ENCODE measurements at places on chromosomes 4 and X.

- DNase-seq, result no peak
Observed at GRCh38 chr4:59671037-59671436, 1529.1 kb upstream of the ADGRL3 start.

DNA sequence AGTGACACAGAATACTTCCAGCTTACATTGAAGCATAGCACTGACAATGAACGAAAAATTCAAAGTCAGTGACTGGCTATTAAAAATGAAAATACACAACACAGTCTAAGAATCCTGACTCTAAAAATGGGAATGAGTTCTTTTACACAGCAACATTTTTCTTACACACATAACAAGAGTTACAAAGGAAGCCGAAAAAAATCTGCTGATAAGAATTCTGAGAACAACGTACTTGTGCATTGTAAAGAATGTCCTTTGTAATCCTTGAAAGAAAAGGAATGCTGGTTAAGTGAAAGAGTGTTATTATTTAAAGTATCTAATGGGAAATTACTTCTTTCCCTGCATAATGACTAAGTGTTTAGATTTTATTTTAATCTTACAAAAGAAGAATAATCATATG is 199.4 kb downstream of the PRDM5 start:
- DNase-seq, result no peak

DNA sequence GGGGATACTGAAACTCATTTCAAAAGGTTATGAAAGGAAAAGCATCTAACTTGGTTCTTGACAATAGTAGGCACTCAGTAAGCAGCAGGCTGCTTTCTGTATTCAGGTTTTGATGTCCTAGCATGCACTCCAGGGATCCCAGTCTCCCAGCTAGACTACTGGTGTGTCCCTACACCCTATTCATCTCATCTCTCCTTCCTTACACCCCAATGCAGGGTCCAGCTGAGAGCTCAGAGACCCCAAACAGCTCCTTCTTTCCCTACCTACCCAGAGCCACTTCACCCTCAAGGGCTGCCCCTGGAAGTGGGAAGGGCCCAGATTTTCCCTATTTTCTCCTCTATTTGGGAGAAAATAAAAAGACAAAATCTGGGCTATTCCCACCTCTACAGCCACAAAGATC is 1.6 kb upstream of the EFNB1 start:
- no peak for DNase-seq

GRCh38 chrX:16836371-16836770 is 33.8 kb downstream of the RBBP7 start:
- DNase-seq, result no peak

GRCh38 chr4:151624626-151625565 is 135.9 kb downstream of the GATB start:
- no peak for DNase-seq

DNA sequence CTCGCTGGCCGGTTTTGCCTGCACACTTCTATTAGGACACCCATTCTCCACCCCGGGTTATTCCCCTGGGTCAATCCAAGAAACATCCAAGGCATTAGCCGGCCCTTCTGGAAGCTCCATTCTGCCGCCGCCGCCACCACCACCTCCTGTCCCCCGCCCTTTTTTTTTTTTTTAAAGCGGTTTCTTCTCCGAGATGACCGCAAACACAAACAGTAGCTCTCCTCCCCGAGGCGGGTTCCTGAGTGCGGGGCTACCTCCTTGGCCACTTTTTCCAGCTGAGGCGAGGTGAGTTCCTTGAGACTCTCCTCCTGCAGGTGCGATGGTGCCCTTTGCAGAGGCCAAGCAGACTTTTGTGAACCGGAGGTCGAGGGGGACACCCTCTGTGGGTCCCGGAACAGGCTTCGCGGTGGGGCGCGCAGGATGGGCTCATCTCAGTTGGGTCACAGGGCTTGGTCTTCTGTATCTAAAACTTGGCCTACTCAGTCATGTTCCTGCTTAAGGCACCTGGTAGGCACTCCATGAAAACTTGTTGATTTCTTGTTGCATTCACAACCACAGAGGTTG is 930 bp downstream of the NWD2 start:
- no peak for DNase-seq

DNA sequence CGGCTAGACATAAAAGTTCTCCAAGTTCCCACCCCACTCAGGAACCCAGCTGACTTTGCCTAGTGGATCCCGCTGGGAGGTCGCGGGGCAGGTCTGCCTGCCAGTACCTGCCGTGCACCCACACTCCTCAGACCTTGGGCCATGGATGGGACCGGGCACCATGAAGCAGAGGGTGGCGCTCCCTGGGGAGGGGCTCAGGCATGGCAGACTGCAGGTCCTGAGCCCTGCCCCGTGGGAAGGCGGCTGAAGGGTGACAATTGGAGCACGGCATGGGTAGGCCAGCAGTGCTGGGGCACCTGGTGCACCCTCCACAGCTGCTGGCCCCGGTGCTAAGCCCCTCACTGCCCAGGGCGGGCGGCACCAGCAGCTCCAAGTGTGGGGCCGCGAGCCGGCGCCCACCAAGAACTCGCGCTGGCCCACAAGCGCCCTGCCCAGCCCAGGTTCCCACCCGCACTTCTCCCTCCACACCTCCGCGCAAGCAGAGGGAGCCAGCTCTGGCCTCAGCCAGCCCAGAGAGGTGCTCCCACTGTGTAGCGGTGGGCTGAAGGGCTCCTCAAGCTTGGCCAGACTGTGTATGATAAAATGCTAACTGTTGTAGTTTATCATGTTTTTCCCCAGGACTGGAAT is 63.1 kb downstream of the UGT2A2 start:
- DNase-seq, result no peak

DNA sequence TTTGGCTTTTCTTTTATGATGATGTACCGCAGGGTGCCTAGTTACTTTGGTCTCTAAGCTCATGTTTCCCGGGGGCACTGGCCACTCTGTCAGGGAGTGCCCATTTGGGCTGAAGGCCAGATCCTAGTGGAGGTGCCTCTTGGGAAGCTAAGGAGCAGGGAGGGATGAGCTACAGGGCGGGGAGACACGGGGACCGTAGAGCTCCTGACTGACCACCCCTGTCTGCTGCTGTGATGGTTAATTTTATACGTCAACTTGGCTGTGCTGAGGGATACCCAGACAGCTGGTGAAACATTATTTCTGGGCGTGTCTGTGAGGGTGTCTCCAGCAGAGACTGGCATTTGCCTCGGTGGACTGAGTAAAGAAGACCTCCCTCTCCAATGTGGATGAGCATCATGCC is 24.9 kb upstream of the CLDN24 start:
- no peak for DNase-seq

DNA sequence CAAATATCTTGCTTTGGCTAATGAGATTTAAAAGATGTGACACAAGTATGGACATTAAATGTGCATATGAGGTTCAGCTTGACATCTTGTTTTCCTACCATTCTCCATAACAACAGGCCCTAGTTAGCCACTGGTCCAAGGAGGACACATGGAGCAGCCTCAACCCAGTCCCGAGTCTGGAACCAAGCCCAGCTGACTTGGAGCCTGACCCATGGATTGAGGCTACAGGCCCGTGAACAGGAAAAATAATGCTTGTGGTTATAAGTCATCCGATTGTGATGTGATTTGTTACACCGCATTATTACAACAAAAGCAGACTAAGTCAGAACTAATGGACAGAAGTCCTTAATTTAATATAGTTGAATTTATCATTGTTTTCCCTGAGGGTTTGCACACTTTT is 123.2 kb upstream of the BANK1 start:
- no peak for DNase-seq

GRCh38 chr4:56389558-56389957 is 2.3 kb upstream of the AASDH start:
- no peak for DNase-seq

DNA sequence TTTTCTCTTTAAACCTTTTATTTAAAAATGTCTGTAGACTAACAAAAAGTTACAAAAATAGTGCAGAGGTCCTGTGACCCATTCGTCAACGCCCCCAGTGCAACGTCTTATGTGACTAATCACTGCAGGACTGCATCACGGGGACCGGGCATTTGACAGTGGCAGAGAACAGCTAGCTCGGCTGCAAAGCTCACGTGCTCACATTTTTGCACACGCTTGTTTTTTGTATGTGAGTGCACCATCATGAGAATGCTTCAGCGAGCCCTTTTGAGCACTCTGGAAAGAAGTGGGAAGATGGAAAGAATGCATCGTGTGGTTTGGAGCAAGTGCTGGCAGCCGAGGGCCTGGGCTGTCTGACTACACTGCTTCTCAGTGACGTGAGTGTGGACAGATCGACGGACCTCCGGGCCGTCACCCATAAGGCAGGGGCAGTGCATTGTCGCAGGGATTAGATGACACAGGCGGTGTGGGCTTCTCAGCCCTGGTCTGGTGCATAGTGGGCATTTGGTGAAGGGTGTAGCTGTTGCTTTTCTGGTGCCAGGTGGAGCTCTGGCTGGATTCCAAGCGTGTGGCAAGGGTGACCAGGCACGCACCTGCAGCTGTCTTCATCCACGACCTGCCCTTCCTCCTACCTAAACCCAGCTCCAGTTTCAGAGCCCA is 17.7 kb downstream of the SPON2 start:
- no peak for DNase-seq

DNA sequence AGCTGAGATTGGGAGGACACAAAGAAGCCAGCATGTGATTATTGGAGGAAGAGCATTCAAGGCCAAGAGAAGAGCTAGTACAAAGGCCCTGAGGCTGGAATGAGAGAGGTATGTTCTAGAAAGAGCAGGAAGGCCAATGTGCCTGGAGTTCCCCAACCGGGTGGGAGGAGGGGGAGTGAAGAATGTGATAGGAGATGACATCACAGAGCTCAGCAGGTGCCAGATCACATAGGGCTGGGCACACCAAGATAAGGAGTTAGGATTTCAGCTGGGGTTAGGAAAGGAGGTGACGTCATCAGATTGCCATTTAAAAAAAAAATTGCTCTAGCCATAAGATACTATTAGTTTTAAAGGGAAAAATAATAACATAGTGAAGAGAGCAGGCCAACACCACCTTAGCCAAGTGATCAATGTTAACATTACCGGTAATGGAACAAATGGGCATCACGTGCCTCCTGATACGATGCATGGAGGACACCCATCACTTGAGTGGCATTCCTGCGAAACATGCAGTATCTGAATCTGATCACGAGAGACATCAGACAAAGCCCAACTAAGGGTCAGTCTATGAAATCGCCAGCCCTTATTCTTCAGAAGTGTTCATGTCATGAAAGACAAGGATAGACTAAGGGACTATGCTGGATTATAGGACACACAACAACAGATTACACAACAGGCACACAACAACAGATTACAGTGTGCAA is 344.3 kb downstream of the BCOR start:
- no peak for DNase-seq

DNA sequence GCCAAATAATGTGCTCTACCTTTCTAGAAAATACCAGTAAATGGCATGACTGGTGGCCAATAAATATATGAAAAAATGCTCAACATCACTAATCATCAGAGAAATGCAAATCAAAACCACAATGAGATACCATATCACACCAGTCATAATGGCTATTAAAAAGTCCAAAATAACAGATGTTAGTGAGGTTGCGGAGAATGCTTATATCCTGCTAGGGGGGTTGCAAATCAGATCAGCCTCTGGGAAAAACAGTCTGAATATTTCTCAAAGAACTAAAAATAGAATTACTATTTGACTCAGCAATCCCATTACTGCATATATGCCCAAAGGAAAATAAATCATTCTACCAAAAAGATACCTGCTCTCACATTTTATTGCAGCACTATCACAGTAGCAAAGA is 115.1 kb downstream of the RASGEF1B start:
- no peak for DNase-seq

DNA sequence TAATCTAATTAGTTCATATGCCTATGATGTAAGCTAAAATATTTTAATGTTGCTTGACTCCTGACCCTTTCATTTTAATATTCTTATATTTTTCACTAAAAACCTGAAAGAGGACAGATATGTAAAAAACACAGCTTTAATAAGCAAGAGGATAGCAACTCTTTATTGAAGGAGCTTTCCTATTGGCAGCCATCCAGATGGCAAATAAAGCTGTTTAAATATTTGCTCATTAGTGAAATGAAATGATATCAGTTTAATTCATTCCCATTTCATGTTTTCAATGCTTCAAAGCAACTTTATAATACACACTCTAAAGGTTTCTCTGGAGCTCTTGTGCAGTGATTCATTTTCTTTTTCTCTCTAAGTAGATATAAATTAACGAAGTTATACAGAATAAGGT is 473.4 kb downstream of the PCDH7 start:
- DNase-seq, result no peak

- no peak for DNase-seq
Observed at GRCh38 chr4:15855804-15856475, 77.8 kb downstream of the CD38 start.

GRCh38 chrX:21408788-21409187 is 34.6 kb downstream of the CNKSR2 start:
- no peak for DNase-seq

DNA sequence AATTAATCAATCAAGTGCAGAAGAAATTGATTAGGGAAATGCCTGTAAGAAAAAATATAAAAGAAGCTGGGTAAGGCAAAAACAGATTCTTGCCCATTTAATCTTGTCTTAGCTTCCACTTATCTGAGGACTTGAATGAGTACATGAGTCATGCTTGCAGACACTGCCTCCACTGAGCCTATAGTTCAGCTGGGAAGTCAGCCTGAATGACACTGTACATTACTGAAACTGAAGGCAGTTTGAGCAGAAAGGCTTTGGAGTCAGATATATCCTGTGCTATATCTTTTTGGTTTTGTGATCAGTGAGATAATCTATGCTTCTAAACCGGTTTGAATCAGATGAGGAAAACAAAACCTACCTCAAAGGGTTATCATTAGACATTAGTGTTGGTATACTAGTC is 61.3 kb downstream of the NUDT11 start:
- no peak for DNase-seq

GRCh38 chrX:12999422-12999821 is 24.5 kb downstream of the TMSB4X start:
- DNase-seq, result no peak

GRCh38 chr4:144655491-144655890 is 9.5 kb downstream of the HHIP start:
- no peak for DNase-seq

DNA sequence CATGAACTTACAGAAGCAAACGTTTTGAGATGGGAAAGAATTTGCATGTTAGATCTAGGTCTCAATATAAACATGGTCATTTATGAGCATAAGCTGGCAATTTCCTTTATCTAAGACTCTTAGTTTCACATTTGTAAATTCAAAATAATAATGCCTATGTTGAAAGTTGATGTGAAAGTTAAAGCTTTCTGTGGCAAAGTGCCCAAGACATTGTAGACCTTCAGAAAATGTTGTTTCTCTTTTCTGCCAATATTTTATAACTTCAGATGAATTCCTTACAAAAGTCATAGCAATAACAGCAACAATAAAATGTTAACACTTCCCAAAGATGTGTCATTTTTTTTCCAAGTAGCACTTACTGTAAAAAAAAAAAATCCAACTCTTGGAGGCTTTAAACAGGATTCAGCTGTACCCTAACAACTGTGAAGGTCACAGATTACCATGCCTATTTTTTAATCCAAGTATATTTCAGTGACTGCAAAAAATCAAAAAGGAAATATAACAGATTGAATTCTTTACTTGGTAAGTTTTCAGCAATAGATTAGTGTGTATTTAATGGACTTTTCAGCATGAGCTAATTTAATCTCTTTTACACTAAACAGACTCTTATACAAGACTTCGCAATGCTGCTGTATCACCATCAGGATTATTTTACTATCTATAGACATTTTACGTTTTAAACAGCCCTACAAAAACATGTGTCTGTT is 206.5 kb upstream of the PDE5A start:
- no peak for DNase-seq
